ENCODE measurements at places on chromosomes 11 and 22.

DNA sequence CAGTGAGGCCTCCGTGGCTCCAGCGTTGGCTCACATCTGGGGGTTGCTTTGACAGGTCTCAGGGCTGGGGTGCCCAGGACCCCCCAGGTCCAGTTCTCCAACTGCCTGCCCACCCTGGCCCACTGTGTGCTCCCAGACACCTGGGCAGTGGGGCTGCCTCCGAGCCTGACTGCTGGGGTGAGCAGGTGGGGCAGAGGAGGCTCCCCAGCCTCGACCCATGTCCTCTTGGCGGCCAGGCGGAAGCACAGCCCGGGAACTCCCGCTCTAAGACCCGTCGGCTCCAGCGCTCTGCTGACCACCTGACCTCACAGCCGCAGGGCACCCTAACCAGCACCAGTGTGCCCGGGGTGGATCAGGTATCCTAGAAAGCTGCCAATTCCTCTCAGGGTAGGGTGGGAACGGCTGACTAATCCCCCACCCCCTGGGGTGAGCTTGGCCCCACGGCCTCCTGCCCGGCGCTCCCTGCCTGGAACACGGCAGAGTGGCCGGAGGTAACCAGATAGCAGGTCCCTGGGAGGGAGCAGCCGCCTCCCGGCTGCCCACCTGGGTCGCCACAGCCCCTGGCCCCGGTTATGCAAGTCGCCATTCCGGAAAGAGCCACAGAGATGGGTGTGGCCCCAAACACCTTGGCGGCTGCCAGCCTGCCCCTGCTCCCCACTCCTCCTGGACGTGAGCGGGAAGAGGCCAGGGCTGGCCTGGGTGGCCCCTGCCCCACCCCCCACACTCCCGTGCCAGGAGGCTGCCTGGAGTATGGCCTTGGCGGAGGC is 19.2 kb upstream of the MUC5B start:
- H3K36me3 ChIP-seq: no peaks in the 10 kb centered on the region
- no peak overlapping the region for H3K27ac ChIP-seq
- H3K27me3 ChIP-seq: peaks cover 2% of the 10 kb centered on the region
- no peak for DNase-seq
- no peak overlapping the region for H3K4me3 ChIP-seq

GRCh38 chr11:107272561-107272960 is 185.1 kb downstream of the CWF19L2 start:
- H3K27ac ChIP-seq: no peak overlapping the region
- DNase-seq: no peak
- H3K4me1 ChIP-seq: no peaks in the 10 kb centered on the region

DNA sequence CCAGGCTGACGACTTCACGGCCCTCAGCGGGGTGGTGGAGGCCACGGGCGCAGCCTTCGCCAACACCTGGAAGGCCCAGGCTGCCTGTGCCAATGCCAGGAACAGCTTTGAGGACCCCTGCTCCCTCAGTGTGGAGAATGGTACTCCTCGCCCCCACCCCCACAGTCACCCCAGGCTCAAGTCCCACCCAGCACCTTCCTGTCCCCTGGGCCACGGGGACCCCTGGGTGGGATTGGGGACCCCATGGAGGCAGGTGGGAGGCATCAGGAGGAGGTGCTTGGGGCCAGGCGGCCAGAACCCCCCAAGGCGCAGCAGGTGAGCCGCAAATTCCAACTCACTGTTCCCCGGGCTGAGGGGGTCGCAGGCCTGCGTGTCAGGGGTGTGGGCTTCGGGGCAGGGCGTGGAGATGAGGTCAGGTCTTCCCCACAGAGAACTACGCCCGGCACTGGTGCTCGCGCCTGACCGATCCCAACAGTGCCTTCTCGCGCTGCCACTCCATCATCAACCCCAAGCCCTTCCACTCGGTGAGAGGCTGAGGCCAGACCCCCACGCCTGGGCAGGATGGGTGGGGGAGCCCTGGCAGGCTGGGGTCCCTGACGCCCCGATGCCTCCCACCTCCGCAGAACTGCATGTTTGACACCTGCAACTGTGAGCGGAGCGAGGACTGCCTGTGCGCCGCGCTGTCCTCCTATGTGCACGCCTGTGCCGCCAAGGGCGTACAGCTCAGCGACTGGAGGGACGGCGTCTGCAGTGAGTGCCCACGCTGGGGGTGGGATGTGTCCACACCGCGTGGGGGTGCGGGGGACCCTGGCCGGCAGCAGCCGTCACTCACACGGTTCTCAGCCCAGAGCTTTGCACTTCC is 9.4 kb downstream of the MUC5B start:
- H3K36me3 ChIP-seq: no peaks in the 10 kb centered on the region
- no peak for DNase-seq
- H3K4me3 ChIP-seq: no peak overlapping the region

DNA sequence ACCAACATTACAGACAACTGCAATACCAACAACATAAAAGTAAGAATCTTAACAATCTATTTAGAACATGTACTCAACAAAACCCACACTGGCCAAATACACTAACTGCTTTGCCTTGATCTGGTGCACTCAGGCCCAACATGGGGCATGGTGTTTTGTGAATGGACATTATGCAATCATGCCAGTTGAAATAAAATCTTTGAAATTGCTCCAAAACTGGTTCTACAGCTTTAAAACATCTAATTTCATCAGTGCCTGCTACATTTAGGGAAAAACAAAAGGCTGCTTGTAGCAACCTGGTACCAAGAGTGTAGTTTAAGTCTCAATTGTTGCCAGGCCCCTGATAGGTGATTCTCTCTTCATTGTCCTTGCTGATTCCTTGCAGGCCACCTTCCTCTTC is 3.3 kb upstream of the CTR9 start:
- peaks cover 2% of the 10 kb centered on the region for H3K36me3 ChIP-seq
- H3K4me1 ChIP-seq: peaks cover 21% of the 10 kb centered on the region
- H3K4me3 ChIP-seq: no peak overlapping the region
- H3K27ac ChIP-seq: no peak overlapping the region
- H3K27me3 ChIP-seq: no peaks in the 10 kb centered on the region

GRCh38 chr11:100964435-100964834 is 165.2 kb downstream of the PGR start:
- H3K4me3 ChIP-seq: no peak overlapping the region
- H3K4me1 ChIP-seq: no peaks in the 10 kb centered on the region
- no peaks in the 10 kb centered on the region for H3K27me3 ChIP-seq
- no peak overlapping the region for H3K27ac ChIP-seq
- no peak for DNase-seq

GRCh38 chr11:70672991-70673653 is 274.8 kb downstream of the CTTN start:
- DNase-seq: no peak
- H3K36me3 ChIP-seq: no peaks in the 10 kb centered on the region
- H3K27ac ChIP-seq: no peak overlapping the region
- H3K27me3 ChIP-seq: peaks cover 12% of the 10 kb centered on the region
- no peaks in the 10 kb centered on the region for H3K4me1 ChIP-seq

DNA sequence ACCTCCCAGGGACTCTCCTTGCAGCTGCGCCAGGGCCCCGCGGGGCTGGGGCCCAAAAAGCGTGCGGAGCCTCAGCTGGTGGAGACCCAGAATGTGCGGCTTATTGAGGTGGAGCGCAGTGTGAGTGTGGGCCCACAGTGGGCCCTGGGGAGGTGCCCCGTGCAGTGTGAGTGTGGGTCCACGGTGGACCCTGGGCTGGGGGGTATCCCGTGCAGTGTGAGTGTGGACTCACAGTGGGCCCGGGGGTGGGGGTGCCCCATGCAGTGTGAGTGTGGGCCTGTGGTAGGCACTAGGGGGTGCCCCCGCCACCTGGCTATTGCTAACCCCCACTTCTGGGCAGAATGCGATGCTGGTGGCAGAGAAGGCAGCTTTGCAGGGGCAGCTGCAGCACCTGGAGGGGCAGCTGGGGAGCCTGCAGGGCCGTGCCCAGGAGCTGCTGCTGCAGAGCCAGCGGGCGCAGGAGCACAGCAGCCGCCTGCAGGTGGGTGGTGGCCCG is 7.8 kb upstream of the RPS6KA4 start:
- no peak overlapping the region for H3K27ac ChIP-seq
- H3K27me3 ChIP-seq: no peaks in the 10 kb centered on the region
- no peak for DNase-seq
- no peak overlapping the region for H3K4me3 ChIP-seq

- no peak for DNase-seq
- H3K36me3 ChIP-seq: no peaks in the 10 kb centered on the region
- H3K4me3 ChIP-seq: no peak overlapping the region
- H3K27ac ChIP-seq: no peak overlapping the region
- no peaks in the 10 kb centered on the region for H3K4me1 ChIP-seq
Measured at GRCh38 chr11:80327956-80328614, 887.3 kb upstream of the TENM4 start.

All from memory B cell (primary cell).